RWPE2 (cell line): ENCODE measurements at places on chromosomes 7 and 10.
A peak's percentile ranks its signal among the peaks of the same experiment; 100 is the strongest.

DNA sequence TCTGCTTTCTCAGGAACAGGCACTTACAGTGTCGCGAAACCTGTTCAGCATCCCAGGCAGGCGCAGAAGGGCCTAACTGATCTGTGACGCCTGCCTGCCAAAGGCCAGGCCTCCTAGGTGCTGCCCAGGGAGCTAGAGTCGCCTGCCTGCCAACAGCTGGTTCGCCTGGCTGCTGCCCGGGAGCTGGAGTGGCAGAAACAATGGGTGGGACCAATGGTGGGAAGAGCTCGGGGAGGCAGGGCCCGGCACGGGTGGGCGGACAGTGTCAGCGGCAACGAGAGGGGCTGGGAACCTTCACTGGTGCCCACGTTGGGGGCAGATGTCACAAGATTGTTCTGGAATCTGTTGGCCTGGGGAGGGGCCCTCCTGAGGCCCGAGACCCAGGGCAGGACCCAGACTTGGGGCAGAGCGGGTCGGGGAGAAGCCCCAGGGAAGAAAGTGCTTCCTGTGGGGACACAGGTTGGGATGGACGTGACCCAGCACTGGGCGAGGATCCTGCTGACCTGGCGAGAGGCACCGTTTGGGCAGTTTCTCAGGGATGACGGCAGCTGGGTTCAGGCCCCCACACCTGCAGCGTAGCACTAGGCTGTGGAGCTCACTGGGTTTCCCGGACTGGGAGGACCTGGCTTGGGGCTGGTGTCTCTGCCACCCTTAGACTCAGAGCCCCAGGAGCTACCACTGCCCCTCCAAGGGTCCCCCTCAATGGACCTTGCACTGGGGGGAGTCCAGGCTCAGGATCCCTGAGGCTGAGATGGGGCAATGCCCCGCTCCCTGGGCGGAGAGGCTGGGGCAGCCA is 181.8 kb downstream of the ELFN1 start:
- peak; percentile 46 for DNase-seq

DNA sequence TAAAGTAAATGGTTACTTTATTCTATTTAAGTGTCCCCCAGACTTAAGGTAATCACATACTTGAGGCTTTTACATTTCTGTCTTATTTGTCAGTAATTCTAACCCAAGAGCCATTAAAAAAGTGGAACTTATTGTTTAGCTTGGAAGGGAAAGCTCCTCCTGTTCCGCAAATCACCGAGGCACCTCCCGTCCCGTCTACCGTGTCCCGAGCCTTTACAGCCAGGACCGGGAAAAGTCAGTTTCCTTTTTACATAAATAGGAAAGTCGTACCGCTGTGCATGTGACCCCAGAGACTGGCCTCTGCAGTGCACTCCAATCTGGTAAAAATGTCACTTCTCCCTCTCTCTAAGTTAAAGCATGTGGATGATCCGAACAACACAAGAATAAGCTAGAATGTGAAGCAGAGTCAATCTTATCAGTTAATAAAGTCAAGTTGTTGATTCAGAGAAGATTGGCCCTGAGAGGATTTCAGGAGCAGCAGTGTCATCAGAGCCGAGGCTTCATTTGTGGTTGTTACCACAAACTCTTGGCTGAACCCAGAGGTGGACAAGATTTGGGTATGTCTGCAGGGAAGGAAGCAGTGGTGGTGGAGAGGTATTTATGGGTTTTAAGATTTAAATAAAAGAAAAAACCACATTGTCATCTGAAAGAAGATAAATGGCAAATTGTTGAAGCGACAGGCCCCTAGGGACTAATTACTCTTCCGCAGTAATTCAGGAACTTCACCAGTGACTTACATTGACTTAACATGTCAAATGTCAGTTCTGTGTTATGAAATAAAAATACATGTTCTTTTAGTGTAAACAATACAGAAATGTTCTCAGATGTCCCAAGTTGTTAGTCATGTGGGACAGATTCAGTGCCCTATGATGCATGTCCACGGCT is 316.6 kb upstream of the ZNF32 start:
- DNase-seq = no peak

DNA sequence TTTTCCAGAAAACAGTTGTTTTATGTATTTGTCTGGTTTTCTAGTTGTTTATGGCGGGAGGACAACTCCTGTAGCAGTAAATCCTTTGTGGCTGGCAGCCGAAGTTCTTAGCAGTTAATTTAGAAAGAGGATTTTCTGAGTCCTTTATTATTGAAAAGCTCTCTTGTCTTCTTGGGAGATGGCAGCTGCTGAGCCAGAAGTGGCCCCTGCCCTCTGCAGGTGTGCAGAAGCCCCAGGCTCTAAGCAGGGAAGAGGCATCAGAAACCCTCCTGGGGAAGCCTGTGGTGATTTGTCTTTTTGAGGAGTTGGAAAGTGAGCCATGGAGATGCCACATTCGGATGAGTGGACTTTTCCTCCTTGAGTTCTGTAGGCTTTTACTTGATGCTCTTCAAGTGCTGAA is 106.3 kb downstream of the GLRX3 start:
- no peak for DNase-seq

GRCh38 chr7:108479118-108479517 is 22.9 kb upstream of the NRCAM start:
- no peak for DNase-seq

GRCh38 chr7:129227646-129228578 is 3.1 kb downstream of the AHCYL2 start:
- no peak for DNase-seq

GRCh38 chr7:151727579-151728285 is 149.2 kb downstream of the PRKAG2 start:
- DNase-seq = peak; percentile 98

GRCh38 chr10:69757553-69758309 is 44.0 kb upstream of the COL13A1 start:
- no peak for DNase-seq
